Activated CD4-positive, alpha-beta T cell treated with anti-CD3 and anti-CD28 coated beads for 4 hours (primary cell): ENCODE measurements at places on chromosomes 7 and 10.

DNA sequence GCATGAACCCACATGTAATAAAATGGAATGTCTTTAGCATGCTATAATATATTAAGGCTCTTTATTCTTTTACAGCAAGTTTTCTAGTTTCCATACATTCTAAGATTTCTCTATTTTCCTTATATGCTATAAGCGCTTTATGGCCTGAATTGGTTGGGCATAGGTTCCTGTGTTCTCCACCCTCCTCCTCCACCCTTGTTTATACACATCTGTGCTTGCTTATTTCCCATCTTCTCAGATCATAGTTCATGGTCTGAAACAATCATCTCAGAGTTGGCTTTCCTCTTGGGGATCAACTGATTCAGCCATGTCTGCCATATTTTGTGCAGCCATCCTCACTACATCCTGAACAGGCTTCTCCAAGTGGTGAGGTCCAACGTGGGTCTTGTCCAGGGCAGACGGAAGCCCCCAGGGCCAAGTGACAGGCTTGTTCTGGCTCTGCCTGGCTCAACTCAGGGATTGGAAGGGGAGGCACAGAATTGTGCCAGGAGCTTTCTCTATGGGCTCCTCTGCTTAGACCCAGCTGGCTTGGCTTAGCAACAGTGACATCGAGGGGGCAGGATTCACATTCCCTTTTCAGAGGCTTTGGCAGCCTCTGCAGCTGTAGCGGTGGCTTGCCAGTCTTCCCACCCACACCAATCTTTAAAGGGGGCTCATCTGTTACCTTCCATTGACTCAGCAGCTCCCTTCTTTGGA lies 327.3 kb downstream of the PTEN start:
- DNase-seq: no peak

DNA sequence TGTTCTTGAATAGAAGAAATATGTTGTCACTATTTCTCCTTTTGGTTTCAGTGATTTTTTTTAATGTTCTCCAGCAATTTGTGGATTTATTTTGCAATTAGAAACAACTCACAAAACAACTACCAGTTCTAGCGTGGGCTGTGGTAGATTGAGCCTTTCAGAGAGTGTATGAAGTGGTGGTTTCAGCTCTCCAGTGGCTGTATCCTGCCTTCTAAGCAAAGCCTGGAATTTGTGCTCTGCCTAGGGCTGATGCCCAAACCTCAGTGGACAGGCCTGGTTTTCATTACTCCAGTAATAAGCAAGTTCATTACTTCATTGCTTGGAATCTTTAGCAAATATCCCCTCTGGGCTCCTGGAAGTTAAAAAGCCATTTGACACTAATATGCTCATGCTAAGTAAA lies 35.9 kb downstream of the APBB1IP start:
- no peak for DNase-seq

- no peak for DNase-seq
Measured at GRCh38 chr7:24795407-24795767, 38.1 kb upstream of the GSDME start.

DNA sequence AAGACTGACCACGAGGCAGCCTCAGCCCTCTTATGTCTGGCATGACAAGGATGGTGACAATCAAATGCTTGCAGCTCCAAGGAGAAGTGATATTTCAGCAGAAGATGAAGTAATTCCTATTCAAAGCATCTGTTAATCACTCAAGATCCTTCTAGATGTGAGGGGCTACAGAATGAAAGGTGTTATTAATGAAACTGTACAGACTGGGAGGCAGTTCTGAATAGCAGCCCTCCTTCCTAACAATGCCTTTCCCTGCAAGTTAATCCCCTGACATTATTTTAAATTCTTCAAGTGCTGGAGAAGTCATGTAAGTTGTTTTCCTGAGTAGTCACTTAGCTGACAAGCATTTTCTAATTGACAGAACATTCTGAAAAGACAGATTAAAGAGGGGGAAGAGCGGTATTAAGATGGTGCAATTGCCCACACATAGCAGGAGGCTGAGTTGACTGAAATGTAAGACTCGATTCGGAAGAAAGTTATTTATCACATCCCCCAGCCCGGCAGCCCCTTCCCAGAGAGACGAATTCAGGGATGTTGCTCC lies 300.8 kb downstream of the GRID1 start:
- no peak for DNase-seq

- no peak for DNase-seq
Measured at GRCh38 chr7:14013898-14014297, 24.4 kb upstream of the ETV1 start.

GRCh38 chr7:51309361-51310130 lies 7.1 kb downstream of the COBL start:
- no peak for DNase-seq

GRCh38 chr7:50199824-50200223 lies 104.7 kb upstream of the IKZF1 start:
- DNase-seq: no peak

DNA sequence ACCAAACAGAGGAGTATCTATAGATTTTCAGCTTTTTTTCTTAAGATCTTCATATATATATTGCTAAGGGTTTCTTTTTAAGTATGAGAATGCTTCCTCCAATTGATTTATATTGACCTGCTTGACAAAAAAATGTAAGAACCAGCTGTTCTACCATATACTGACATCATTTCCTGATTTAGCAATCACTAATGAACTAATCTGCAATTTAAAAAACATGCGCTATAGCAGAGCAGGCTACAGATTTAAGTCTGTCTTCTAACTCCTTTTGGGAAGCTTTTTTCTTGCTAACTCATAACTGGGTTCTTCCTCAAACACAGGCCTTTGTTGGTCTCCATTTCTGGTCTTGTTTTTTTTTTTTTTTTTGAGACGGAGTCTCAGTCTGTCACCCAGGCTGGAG lies 33.2 kb downstream of the ABCC2 start:
- no peak for DNase-seq

DNA sequence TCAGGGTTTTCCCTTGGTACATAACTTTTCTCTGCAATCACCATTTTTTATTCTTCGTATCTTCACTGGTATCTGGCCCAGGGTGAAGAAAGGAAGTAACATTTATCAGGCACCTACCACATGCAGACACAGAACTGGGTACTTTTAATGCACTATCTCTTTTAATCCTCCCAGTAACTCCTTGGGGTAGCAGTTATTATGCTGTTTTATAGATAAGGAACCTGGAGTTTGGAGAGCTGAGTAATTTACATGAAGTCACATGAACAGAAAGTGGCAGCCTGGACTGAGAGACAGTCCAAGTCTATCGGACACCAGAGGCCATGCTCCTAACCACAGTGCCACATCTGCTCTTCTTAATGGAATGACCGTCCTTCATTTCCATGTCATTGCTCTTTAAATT lies 117.1 kb upstream of the PODXL start:
- DNase-seq: no peak

- DNase-seq: no peak
Measured at GRCh38 chr7:50607524-50608125, 42.4 kb upstream of the DDC start.

DNA sequence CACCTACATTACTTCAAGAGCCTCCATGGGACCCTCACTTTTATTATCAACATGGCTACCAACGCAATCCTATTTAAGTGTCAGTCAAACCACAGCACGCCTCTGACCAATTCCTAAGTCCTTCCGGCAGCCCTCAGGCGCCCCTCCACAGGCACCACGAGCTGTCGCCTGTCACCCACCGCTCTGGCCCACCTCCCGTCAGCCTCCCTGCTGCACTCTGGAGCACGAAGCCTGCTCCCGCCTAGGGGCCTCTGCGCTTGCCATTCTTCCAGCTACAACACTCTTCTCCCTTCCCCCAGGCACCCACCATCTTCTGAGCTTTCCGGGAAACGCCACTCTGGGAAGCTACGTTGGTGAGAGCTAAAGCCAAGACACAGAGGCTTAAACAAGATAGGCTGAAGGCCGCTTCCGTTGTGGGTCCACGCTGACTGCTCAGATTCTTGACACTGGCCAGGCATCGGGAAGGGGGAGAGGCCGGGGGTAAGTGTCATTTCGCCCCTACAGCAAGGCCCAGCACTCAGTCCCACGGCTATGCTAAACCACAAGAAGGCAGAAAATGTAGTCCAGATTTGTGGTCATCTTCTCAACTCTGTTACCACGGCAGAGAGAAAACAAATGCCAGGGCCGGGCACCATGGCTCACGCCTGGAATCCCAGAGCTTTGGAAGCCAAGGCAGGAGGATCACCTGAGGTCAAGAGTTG lies 56.7 kb downstream of the GNA12 start:
- DNase-seq: no peak

DNA sequence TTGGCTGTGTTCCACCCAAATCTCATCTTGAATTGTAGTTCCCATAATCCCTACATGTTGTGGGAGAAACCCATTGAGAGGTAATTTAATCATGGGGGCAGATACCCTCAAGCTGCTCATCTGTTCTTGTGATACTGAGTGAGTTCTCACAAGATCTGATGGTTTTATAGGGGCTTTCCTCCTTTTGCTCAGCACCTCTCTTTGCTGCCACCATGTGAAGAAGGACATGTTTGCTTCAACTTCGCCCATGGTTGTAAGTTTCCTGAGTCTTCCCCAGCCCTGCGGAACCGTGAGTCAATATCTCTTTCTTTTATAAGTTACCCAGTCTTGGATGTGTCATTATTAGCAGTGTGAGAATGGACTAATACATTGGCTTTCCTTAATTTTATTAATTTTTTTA lies 527.8 kb downstream of the MDFIC start:
- DNase-seq: no peak

GRCh38 chr10:4981722-4982471 lies 18.7 kb downstream of the AKR1C1 start:
- no peak for DNase-seq

DNA sequence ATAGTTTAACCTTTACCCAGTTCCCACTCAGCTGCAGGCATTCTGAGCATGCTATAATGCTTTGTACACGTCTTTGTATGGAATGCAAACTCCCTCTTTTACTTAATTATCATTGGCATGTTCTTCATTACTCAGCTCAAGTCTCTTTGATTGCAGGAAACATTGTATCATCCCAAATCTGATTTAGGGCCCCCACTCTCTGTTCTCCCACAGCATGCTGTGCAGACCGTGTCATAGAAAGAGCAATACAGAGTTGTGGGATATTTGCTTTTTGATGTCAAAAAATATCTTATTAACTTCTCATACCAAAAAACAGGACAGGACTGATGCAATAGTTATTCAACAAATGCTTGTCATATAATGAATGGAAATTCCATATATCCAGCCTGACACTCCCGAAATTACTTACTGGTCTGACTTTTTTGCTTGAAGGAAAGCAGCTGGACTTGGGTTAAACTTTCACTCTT lies 1081.5 kb upstream of the C7orf33 start:
- no peak for DNase-seq

DNA sequence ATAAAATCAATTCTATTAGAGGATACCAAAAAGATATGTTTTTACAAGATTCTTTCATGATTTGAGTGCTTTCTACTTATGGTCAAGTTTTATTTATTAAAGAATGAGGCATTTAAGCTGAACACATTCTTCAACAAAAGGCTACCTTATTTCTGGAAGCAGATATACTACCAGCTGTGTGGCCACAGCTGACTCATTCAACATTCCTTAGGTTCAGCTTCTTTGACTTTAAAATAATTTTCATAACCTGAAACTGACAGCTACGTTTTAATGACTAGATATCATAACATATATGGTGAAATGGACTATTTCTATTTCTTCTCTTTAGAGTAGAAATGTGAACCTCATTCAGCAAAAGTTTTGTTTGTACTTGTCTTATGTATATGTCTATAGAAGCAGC lies 414.2 kb upstream of the SEMA3C start:
- DNase-seq: no peak
